Activated naive CD4-positive, alpha-beta T cell (primary cell): ENCODE measurements at places on chromosomes 6 and 20.

DNA sequence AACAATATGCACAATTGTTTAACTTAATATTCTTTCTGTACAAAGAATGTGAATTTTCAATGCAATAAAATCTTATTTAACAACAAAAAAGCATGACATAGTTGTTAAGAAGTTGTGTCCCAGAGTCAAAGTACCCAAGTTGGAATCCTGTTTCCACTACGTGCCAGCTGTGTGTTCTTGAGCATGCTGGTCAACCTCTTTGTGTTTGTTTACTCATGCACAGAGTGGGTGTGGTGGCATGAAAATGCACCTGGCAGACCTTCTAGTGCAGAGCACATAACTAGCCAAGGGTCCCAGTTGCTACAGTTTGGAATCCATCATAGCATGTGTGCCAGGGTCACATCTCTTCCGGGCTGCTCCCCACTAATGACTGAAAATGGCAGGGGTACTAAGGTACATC lies 24.7 kb upstream of the MOCS1 start:
- no peak for DNase-seq

- no peak for DNase-seq
Observed at GRCh38 chr20:3227936-3228749, 10.8 kb downstream of the SLC4A11 start.

DNA sequence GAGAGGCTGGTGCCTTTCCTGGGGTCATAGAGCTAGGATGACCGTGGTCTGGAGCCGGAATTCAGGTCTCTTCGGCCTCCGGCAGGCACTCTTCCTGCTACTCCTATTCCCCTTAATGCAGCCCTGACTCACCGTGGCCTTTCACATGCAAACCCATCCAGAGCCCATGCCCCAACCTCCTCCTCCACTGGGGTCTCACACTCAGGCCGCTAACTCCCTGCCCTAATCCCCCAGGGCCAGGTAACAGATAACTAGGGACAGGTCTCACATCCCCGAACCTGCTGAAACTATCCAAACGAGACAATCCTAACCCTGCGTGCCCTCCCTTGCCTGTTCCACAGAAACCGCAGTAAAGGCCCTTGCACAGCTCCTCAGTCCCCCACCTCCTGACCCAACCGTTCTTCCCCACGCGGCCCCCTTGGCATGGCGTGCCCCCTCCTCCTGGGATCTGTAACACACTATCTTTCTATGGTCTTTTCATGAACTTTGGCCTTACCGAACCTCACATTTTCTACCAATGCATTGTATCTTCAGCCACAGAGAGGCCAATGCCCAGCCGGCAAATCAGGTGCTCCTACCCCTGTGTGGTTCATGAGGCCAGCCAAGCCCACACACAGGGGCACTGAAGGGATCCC lies 245.4 kb upstream of the EXOC2 start:
- DNase-seq: no peak

DNA sequence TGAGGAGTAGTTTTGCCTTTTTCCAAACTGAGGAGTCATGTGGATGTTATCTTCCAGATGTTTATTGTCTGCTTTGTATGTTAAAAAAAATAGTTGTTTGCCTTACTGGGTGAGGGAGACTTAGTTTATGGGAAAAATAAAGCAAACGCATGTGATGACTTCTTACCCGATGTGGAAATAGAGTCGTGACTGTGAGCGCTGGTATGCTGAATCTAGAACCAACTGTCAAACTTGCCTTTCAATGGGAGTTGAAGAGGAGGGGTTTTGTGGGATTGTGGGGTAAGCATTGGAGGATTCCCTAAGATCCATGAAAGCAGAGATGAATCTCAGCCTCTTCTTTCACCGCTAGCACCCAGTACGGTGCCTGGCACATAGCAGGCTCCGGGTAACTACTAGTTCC lies 5.3 kb downstream of the DCBLD1 start:
- DNase-seq: no peak

DNA sequence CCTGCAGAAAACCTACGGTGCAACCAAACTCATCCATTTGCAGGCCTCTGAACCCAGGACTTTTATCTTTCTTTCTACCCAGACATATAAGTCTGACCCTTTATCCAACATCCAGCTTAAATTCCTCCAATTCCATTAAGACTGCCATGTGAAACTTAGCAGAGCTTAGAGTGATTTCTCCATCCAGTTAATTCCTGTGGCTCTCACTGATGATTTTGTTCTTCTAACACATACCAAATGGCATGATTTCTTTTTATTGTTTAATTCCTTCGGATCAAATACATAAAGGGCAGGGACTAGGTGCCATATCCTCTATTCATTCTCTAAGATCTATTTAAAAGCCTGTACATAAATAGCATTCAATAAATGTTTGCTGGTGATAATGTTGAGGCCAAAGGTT lies 92.9 kb downstream of the TASP1 start:
- no peak for DNase-seq

- DNase-seq: no peak
Observed at GRCh38 chr6:14121936-14122344, 4.4 kb downstream of the CD83 start.

- DNase-seq: no peak
Observed at GRCh38 chr20:52926505-52926904, 45.7 kb upstream of the TSHZ2 start.

- DNase-seq: no peak
Observed at GRCh38 chr6:55497694-55498093, 81.3 kb downstream of the HMGCLL1 start.

DNA sequence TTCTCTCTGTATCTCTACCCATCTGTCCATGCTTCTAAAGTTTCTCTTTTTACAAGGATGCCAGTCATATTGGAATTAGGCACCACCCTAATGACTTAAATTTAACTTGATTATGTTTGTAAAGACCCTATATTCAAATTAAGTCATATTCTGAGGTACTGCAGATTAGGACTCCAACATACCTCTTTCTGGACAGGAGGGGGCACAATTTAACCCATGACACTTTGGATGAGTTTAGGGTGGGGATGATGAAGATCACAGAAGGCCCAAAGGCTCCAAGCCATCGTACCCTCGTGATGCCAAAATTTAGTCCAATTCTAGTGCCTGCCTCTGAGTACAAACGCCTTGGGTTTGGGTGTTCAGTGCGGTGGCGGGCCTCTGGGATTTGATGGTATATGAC lies 15.0 kb upstream of the NKX2-2 start:
- DNase-seq: no peak

- DNase-seq: no peak
Observed at GRCh38 chr20:11891077-11891775, 26.5 kb upstream of the BTBD3 start.

GRCh38 chr6:55049866-55050265 lies 124.4 kb upstream of the HCRTR2 start:
- no peak for DNase-seq

DNA sequence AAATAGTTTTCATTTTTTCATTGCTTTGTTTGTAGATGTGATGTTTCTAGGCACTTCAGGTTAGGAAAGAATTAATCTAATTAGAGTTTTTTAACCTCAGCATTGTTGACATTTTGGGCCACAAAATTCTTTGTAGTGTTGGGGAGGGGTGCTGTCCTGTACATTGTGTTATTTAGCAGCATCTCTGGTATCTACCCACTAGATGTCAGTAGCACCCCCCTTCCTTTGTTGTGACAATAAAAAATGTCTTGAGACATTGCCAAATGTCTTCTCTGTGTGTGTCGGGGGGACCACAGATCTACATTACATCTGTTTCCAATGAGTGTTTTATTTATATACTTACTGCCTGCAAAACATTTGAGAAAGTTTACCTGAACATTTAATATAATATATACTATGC lies 45.6 kb downstream of the EYA4 start:
- DNase-seq: no peak

DNA sequence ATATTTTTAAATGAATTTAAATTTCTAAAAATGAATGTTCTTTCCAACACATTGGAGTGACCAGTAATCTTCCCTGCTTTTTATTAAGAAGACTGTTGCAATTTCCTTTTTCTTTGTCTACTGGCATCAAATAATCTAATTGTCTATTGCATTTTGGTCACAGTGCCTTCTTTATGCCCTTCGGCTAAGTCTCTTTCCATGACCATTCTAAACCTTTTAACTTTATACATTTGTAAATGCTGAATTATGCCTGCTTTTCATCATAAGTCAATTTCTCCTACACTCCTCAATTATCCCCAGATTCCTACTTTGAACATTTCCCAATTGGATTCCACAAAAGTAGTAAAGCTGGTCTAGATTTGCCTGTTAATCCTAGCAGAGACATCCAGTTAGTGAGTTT lies 69.1 kb upstream of the HSF2 start:
- DNase-seq: no peak

- no peak for DNase-seq
Observed at GRCh38 chr6:113654396-113654795, 202.7 kb upstream of the MARCKS start.

DNA sequence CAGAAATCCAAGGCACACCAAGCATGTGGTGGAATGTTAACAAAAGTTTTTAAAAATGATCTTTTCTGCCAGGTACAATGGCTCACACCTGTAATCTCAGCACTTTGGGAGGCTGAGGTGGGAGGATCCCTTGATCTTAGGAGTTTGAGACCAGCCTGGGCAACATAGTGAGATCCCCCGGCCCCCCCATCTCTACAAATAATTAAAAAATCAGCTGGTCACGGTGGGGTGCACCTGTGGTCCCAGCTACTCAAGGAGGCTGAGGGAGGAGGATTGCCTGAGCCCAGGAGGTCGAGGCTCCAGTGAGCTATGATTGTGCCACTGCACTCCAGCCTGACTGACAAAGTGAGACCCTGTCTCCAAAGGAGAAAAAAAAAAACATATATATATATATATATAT lies 8.0 kb downstream of the RIPK1 start:
- DNase-seq: no peak

DNA sequence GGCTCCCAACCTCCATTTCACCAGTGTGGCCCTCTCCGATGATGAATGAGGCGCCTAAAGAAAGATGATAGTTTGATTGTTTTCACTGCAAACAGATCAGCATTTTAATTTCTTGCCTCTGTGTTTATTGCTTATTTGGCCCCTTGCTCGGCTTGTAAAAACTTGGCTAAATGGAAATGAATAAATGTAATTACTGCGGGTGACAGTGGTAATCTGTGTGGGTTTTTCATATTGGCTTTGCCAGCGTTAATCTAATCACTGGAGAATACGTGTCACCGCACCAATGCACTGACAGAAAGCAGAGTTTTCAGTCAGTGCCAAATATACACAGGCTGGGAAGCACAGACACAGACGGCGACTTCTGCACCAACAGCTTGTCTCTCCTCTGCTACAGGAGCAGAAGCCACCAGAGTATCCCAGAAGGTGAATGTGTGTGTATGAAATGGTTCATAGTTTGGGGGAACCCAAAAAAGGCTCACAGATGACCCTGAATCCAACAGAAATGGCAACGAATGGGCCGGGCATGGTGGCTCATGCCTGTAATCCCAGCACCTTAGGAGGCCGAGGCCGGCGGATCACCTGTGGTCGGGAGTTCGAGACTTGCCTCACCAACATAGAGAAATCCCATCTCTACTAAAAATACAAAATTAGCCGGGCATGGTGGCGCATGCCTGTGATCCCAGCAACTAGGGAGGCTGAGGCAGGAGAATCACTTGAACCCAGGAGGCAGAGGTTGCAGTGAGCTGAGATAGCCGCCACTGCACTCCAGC lies 534.0 kb downstream of the PKHD1 start:
- DNase-seq: no peak

DNA sequence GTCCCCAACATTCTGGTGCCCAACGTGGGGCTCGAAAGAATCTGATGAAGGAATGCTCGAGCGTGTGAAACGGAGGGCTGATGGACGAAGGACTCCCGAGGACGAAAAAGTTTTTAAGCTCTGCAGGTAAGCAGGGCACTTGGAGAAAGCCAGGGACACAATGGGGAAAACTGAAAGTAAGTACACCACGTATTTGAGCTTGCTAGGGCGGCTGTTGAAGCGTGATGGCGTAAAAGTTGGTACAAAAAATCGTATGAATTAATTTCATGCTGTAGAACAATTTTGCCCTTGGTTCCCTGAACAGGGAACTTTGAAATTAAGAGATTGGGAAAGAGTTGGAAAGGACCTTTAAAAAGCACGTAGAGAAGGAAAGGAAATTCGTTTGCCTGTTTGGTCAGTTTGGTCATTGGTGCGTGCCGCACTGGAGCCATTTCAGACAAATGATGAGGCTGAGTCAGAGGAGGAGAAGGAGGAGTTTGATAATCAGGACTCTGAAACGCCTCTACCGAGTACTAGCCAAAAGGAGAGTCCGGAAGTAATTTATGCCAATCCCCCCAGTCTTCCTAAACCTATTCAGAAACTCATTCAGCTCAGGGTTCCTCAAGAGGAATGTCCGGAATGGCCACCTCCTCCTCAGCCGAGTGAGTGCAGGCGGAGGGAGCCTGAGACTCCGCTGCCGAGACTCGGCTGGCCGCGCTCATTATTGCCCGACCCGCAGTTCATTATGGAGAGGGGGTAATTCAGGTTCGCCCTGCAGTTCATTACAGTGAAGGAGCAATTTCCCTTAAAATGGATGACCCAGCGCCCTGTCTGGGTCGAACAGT lies 59.2 kb upstream of the PRSS16 start:
- no peak for DNase-seq

DNA sequence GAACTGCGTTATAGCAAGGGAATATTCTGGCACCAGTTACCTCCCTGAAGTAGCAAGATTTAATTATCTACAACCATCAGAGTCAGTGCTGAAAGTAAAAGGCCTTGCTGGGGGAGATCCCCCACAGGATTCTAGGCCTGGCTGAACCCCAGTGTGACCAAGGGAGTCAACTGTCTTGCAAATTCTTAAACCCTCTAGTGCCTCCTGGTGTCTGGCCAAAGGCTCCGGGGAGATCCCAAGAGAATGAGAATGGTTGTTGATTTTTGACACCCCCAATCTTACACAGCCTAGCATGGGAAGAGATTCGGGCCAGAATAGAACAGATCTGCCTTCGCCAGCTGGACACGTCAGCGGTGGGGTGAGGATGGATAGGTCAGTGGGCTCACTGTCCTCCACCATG lies 179.4 kb downstream of the ERMARD start:
- DNase-seq: no peak

GRCh38 chr6:147825848-147826247 lies 317.4 kb downstream of the SAMD5 start:
- DNase-seq: no peak

GRCh38 chr6:43736211-43736786 lies 33.7 kb upstream of the VEGFA start:
- no peak for DNase-seq

- no peak for DNase-seq
Observed at GRCh38 chr6:3820563-3820962, 28.6 kb upstream of the FAM50B start.

GRCh38 chr20:63061771-63062100 lies 55.0 kb upstream of the BHLHE23 start:
- DNase-seq: no peak

DNA sequence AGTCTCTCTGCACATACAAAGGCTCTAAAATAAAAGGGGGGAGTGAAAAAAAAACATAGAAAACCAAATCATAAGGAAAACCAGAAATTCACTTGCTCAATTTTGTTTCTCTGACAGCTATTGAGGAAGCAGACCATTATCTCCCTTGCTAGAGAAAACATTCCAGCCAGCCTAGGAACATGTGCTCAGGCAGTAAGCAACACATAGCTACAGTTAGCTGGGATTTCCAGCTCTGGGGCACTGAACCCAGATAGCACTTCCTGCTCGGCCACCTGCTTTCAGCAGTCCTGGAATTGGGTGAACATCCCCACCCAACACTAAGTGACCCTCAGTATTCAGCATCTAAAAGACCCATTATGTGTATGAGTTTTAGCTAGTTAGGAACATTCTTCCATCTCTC lies 61.3 kb downstream of the TNFRSF21 start:
- no peak for DNase-seq

GRCh38 chr6:33696548-33697518 lies 14.7 kb downstream of the UQCC2 start:
- DNase-seq: no peak
